CD4-positive, alpha-beta T cell (primary cell): ENCODE measurements at places on chromosomes 3 and 15.
A peak's percentile ranks its signal among the peaks of the same experiment; 100 is the strongest.

- DNase-seq, result peak; percentile 25
These were observed 23.3 kb downstream of the SLC6A6 start for GRCh38 chr3:14425581-14426304.

DNA sequence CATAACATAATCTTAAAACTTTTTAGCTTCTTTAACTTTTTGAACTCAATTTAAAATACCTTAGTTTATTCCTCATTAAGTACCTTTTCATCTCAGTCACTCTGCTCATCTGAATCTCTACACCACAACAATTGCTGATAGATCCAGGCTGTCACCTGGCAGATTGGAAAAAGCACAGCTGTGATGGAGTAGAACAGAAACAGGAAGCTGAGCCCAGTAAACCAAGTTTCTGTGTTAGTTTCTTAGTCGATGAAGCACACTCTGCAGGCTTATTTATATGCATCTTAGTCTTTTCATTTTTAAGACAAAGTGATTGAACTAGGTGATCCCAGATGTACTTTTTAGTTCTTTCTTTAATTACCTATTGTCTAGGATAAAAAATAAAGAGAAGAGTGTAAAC lies 1398.0 kb upstream of the ALCAM start:
- no peak for DNase-seq

GRCh38 chr3:66486202-66486601 lies 14.6 kb downstream of the LRIG1 start:
- DNase-seq, result no peak

- no peak for DNase-seq
These were observed 5.4 kb upstream of the CRBN start for GRCh38 chr3:3184876-3185275.

DNA sequence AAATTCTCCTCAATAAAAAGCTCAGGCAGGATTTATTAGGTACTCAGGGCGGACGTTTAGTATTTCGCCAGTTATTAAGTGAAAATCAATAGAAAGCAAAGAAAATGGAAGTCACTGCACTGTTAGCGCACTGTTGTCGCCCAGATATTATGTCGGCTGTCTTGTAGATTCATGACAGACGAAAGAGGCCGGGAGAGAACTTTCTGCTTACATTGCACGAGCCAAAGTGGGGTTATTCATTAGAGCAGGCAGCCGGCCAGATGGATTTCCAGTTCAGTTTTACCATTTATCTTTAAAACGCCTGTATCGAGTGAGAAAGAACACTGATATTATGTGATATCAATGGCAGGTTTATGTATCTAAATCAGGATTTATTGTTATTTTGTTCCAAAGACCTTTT lies 866.0 kb upstream of the NR2F2 start:
- DNase-seq, result no peak

GRCh38 chr3:107392549-107393165 lies 15.4 kb downstream of the CCDC54 start:
- no peak for DNase-seq

- no peak for DNase-seq
These were observed 61.7 kb upstream of the KCNMB2 start for GRCh38 chr3:178474526-178474925.

DNA sequence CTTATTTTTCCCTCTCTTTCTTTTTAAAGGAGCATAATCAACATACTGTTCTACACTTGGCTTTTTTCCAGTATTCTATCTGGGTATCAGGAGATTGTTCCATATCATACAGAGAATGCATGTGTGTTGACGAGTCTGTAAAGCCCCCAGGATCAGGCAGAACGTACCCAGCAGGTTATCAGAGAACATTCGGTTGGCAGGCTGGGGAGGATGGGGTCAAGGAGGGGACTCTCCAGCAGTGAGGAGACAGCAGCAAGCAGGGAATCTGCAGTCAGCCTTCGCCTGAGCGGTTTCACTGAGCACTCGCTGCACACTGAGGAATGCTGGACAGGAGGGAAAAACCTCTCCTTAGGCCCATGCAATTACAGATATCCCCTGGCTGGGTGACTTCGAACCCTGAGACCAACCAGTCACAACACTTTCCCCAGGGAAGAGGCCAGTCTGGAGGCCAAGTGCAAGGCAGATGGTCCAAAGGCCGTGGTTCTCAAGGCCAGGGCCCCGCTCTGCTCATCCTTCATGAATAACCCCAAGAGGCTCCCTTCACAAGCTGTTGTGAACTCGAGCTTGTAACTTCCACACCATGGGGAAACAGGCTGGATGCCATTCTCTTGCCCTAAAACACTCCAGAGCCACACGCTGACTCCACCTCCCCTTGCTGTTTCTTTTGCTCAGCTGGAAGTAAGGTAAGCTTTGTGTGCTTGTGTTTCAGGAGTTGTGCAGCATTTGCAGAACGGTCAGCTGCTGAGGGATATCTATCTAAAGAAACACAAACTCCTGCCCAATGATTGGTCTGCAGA lies 60.1 kb downstream of the PXYLP1 start:
- no peak for DNase-seq

GRCh38 chr3:194607592-194608389 lies 25.4 kb downstream of the TMEM44 start:
- DNase-seq, result no peak

DNA sequence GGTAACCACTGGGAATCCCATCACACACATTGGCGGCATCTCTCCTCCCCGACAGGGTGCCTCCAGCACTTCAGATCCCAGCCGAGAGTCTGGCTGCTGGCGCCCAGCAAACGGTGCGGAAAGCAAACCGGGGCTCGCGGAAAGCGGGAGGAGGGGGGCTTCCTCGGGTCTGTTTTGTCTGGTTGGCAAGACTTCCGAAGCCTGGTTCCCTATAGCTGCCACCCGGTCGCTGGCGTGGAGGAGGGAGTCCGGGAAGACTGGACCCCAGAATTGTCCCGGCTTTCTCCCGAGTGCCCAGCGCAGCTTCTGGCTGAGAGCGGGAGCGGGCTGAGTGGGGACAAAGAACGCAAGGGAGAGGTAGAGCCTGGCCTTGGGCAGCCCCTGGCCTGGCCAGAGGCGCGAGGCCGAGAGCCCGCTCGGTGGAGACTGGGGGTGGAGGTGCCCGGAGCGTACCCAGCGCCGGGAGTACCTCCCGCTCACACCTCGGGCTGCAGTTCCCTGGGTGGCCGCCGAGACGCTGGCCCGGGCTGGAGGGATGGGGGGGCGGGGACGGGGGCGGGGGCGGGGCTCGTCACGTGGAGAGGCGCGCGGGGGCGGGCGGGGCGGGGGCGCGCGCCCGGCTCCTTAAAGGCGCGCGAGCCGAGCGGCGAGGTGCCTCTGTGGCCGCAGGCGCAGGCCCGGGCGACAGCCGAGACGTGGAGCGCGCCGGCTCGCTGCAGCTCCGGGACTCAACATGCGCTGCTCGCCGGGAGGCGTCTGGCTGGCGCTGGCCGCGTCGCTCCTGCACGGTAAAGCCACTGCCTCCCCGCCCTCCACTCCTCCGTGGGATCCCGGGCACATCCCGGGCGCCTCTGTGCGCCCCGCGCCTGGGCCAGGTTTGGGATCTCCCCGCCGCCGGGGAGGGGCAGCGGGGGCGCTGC lies at the start of gene CHRNA7:
CHRNA7 (plus strand) TSS at position 654 of the 920 bp plus-strand sequence; CDS start at position 734, 80 bp downstream.
- DNase-seq, result peak; percentile 8

GRCh38 chr3:183122257-183122932 lies 23.1 kb upstream of the MCCC1 start:
- DNase-seq, result peak; percentile 70

GRCh38 chr3:146682171-146682570 lies 77.0 kb upstream of the PLSCR5 start:
- no peak for DNase-seq

DNA sequence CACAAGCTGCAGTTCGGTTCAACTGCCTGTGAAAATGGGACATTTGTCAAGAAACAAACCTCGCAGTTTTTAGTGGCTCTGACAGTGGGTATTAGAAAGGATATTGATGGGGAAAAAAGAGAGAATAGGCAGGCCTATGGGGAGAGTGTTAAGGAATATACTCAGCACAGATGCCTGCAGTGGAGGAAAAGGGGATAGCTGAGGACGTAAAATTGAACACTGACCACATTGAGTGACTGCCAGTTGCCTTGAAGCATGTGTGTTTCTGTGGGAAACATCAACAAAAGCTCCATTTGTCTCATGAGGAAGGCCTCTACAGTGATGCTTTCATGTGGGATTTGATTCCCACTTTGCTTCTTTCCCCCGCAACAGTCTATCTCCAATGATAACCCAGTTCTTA lies 1042.1 kb downstream of the TUSC7 start:
- DNase-seq, result no peak

DNA sequence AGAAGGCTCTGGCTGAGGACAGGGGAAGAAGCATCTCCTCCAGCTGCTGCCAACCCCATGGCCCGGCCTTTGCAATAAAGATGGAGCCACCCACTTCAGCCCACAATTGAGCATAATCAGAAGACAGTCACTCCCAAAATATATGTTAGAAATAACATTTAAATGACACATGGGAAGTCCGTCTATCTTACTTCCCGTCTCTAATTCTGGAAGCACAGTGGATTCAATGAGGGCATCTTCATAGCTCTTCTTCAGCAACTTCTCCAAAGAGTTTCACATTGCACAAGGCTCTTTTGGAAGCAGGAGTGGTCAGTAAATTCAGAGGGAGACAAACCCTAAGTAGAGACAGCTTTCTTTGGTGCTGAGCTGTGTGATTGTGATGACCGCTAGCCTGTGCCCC lies 67.0 kb upstream of the SEC61A1 start:
- DNase-seq, result no peak

DNA sequence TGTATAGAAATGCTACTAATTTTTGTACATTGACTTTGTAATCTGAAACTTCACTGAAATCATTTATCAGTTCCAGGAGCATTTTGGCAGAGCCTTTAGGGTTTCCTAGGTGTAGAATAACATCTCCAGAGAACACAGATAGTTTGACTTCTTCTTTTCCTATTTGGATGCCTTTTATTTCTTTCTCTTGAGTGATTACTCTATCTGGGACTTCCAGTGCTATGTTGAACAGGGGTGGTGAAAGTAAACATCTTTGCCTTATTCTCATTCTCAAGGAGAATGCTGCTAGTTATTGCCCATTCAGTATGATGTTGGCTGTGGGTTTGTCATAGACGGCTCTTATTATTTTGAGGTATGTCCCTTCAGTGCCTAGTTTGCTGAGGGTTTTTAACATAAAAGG lies 697.9 kb upstream of the ROBO1 start:
- no peak for DNase-seq

DNA sequence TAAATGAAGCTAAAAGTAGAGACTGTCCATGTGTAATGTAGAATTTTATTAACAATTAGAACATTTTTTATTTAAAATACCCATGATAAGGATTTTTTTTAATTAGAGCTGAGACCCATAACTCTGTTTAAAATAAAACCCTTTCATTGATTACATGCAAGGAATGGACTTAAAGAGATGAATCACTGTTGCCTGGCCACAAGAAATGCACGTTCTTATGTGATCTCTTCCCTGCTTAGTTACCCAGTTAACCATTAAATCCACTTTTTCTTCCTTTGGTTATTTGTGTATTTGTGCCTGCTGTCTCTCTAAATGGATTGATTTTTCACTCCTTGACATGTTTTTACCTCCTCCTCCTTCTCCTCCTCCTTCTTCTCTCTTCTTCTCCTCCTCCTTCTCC lies 83.3 kb upstream of the SLITRK3 start:
- no peak for DNase-seq

DNA sequence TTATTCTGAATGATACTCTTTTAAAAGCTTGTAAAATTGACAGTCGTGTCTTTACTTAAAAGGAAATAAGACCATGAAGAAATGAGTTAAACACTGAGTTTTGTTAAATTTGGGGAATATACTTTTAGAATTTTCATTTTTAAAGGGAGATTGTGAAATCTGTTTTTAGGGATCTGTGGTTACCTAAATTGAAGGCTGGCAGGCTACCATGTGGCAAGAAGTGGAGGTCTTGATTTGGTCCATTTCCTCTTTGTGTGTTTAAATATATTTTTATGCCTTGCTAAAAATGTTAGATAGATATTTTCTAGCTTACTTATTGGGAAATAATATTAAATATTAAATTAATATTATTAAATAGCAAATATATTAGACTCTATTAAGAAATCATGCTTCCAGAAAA lies 36.6 kb upstream of the SLC22A13 start:
- no peak for DNase-seq

GRCh38 chr3:13637311-13637891 lies 88.5 kb downstream of the FBLN2 start:
- DNase-seq, result no peak

GRCh38 chr3:136804813-136805212 lies 14.1 kb upstream of the SLC35G2 start:
- no peak for DNase-seq

DNA sequence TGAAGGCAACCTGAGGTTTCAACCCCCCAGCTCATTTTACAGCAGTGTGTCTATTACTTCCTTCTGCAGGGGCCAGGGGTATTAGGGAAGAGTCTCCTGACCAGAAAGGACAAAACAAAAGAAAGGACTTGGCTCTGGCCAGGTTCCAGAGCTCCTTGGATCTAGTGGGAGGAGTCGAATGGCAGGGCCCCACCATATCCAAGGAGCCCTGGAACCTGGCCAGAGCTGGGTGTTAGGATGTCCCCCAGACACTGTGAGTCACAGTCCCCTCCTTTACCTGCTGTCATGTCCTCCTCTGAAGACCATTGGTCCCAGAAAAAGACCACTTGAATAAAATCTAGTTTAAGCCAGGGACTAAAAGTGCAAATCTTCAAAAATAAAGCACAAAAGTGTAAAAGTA lies 113.2 kb downstream of the EEFSEC start:
- no peak for DNase-seq

- no peak for DNase-seq
These were observed 17.6 kb upstream of the SLC41A3 start for GRCh38 chr3:126101521-126101982.

DNA sequence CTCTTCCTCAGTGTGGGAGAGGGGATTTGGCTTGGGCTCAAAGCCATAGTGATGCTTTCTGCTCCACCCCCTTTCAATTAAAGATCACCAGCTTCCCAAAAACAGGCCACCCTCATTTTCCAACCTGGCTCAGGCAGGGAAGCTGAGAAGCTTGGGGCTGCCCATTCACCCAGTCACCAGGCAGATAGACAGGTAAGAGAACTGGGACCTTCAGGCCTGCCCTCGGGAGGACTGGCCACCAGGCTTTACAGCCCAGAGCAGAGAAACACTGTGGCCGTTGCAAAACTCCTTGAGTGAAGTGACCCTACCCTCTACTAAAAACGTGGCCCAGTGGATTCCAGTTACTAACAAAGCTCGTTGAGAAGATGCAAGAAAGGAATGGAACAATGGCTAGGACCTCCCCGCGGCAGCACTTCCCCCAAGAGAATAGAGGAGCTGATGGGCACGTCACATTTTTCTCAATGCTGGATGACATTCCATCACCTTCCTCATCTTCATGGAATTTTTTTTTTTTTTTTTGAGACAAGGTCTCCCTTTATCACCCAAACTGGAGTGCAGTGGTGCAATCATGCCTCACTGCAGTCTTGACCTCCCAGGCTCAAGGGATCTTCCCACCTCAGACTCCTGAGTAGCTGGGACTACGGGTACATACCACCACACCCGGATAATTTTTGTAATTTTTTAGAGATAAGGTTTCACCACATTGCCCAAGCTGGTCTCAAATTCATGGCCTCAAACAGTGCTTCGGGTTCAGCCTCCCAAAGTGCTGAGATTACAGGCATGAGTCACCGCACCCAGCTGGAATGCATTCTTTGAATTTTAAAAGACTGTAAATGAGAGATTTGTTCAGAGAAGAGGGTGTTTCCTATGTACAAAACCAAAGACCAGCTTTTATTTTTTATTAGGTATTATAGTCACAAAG lies 37.9 kb downstream of the LIPC start:
- no peak for DNase-seq
